ENCODE measurements at places on chromosomes 13 and 19. TPM values are rescaled to one million over a fixed set of nuclear protein-coding genes. Genes with fewer than 3 reads are reported as not detected.

Gene CD70
- total RNA-seq, result 144 TPM

Gene FAM216B
- 2.2 TPM for total RNA-seq

Gene BRME1
- total RNA-seq, result 0.50 TPM

Gene DZIP1
- total RNA-seq, result 1.3 TPM

Gene CYSLTR2
- not detected for total RNA-seq

Gene FGF22
- not detected for total RNA-seq

DNA sequence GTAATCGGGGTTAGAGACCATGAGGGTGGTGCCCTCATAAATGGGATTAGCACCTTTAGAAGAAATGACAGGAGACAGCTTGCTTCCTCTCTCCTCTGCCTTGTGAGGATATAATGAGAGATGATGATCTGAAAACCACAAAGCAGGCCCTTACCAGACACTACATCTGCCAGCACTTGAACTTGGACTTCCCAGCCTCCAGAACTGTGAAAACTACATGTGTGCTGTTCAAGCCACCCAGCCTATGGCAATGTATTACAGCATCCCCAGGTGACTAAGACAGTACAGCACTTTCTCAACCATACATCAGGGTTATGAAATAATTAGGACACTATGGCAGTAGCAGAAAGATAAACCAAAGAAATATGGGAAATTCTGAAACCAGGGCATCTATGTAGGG is 7.4 kb downstream of the ZNF564 start:
- DNase-seq, result no peak

- DNase-seq, result no peak
These were observed 74.4 kb downstream of the ARHGAP35 start for GRCh38 chr19:46935066-46935663.

GRCh38 chr19:52600639-52601024 is 30.5 kb downstream of the ZNF701 start:
- DNase-seq, result no peak

DNA sequence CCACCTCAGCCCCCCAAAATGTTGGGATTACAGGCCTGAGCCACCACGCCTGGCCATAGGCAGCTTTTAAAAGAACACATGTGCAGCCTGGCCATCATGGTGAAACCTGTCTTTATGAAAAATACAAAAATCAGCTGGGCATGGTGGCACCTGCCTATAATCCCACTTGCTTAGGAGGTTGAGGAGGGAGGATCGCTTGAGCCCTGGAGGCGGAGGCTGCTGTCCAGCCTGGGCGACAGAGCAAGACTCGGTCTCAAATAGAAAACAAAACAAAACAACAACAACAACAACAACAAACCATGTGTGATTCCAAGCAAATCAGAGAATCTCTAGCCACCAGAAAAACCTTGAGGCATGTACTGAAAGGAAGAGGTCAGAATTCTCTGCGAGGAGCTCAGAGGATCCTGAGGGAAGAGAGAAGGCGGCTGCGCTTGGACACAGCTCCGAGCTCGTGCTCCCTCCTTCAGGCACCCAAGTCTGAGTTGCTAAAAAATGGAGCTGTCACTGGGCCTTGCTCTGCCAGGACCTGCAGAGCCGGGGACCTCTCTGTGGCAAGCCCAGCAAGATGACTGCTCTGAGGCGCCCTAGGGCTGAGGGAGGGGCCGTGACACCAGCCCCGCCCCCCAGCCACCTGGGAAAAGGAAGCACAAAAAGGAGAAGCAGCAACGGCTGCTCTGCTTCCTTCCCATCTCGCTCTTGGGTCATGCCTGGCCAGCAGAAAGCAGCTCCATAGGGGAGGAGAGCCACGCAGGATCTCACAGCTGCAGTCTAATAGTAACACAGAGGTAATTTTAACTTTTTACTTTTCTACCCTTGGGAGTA is at the start of gene ARL11:
ARL11 (plus strand) TSS at position 677 of the 822 bp plus-strand sequence. CDS start 1,941 bp downstream, outside the sequence.
- DNase-seq, result no peak

- DNase-seq, result no peak
These were observed 137.1 kb downstream of the SLC7A1 start for GRCh38 chr13:29458419-29458818.

DNA sequence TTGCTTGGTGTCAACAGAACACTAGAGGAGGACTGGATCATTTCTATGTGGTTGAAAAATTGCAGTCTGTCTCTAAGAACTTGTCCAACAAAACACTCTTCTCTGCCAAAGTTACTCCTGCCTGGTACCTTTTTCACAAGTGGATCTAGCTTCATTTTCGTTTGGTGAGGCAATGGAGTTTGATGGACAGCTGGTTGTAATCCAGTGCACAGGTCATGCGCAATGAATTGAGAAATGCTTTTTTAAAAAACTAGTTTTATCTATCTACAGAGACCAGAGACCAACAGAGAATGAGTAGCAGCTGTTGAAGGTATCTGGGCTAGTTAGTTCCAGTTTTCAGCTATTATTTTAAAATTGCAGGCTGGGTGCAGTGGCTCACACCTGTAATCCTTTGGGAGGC is 12.0 kb upstream of the KBTBD6 start:
- no peak for DNase-seq

- no peak for DNase-seq
These were observed 170.9 kb upstream of the ZNF507 start for GRCh38 chr19:32174386-32175113.

DNA sequence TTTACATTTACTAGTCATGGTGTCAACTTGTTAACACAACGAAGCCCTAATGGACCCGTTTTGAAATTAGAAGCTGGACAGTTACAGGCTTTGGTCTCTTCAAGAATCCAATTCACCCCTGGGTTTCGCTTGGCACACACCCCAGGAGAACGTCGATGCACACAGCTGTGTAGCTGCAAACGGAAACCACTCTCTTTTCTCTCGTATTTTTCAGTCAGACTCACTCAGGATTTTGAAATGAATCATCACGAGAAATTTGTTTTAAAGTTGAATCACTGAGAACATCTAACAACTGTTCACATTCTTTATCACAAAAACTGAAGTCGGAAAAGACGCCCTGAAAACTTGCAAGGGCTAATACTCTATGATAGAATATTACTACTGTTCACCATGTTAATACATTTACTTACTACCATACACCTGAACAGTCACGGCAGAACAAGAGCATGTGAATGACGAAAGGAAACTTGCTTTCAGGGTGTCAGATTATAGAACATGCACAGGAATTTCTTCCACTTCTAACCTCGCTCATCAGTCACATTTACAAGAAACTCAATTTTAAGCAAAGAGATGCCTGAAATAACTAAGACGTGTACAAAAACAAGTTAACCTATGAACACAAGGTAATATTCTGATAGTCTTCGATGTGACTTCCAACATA is 4.7 kb downstream of the PNMA8A start:
- DNase-seq, result no peak

- no peak for DNase-seq
These were observed 20.4 kb downstream of the PROZ start for GRCh38 chr13:113178896-113179167.

- DNase-seq, result no peak
These were observed 64.9 kb downstream of the TNFSF11 start for GRCh38 chr13:42638886-42639285.

DNA sequence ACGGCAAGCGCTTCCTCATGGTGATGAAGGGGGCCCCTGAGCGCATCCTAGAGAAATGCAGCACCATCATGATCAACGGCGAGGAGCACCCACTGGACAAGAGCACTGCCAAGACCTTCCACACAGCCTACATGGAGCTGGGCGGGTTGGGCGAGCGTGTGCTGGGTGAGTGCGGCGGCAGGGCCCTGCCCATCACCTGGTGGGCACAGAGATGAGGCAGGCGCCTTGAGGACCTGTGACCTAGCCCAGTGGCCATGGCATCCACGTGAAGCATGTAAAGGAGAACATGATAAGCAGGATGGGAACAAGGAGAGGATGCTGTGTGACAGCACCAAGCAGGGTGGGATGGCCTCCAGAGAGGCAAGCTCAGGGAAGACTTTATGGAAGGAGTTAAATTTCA is 18.5 kb downstream of the ATP12A start:
- no peak for DNase-seq

Measured in NCI-H460 (cell line).